MCF 10A (cell line): ENCODE measurements at places on chromosomes 3 and 15. TPM values are rescaled to one million over a fixed set of nuclear protein-coding genes. Genes with fewer than 3 reads are reported as not detected.

GRCh38 chr3:171379961-171380483, 80.2 kb downstream of the TNIK start:
- no peak for DNase-seq

DNA sequence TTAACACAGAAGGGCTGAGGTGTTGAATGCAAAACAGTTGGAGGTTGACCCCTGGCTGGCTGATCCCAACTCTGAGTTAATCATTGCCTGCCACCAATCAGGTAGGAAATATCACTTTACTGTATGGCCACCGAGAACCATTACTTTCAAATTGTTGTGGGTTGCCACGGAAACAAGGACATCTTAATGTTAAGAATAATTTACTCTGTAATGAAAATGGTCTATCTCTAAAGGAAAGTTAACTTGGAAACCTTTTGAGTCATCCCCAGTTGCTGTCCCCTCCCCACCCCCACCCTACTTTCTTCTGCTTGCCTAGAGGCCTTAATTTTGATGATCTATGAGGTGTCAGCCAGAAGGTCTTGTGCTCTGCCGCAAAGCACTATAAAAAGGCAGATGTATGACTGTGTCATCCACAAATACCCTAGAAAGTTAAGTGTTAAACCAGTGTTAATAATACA, 78.7 kb upstream of the SNRK start:
- DNase-seq = no peak

DNA sequence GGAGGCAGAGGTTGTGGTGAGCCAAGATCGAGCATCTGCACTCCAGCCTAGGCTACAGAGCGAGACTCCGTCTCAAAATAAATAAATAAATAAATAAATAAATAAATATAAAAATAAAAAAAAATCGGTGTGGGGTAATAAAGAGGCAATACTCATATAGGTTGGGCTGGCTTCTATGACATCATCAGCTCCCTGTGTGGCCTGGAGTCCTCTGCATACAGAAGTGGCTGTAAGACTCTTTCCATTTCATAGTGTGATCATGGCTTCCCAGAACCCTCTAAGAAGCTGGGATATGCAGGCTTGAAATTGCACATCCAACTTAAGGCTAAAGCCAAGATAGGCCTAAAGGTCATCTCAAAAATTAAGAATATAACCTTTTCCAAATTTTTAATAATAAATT, 101.6 kb downstream of the ZIC4 start:
- DNase-seq = no peak

Gene GNAI2
- 122 and 123 TPM in 2 replicates for total RNA-seq

- no peak for DNase-seq
These were observed 13.0 kb upstream of the CACNA2D2 start for GRCh38 chr3:50516440-50516871.
